Activated naive CD8-positive, alpha-beta T cell treated with anti-CD3 and anti-CD28 coated beads, Interleukin-2, amount 50 U/mL, for 16 hours (primary cell): ENCODE measurements at places on chromosomes 1 and 21.

- no peak for DNase-seq
Measured at GRCh38 chr1:243397613-243398321, 141.9 kb downstream of the SDCCAG8 start.

DNA sequence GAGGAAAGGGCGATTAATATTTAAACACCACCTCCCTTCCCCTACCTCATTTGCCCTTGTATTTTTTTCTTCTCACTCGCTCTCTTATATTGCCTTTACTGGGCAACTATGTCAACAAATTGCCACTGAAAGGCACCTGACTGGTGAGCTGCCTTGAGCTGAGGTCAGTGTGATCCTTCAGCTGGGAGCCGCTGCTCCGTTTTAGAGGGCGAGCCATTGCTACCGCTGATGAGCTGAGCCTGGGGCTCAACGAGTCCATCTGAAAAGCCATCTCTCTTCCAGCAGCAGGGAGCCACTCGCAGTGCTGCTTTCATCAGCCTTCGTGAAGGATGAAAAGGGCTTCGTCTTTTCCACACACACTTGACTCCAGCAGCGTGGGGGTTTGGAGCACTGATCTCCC lies 108.0 kb upstream of the KIF26B start:
- DNase-seq: no peak

GRCh38 chr1:53765657-53766056 lies 26.7 kb upstream of the GLIS1 start:
- no peak for DNase-seq

- no peak for DNase-seq
Measured at GRCh38 chr1:205421798-205422197, at the start of gene LEMD1. Gene LEMD1 (minus strand): TSS chr1:205422056. CDS start chr1:205420536, 1,520 bp downstream.

DNA sequence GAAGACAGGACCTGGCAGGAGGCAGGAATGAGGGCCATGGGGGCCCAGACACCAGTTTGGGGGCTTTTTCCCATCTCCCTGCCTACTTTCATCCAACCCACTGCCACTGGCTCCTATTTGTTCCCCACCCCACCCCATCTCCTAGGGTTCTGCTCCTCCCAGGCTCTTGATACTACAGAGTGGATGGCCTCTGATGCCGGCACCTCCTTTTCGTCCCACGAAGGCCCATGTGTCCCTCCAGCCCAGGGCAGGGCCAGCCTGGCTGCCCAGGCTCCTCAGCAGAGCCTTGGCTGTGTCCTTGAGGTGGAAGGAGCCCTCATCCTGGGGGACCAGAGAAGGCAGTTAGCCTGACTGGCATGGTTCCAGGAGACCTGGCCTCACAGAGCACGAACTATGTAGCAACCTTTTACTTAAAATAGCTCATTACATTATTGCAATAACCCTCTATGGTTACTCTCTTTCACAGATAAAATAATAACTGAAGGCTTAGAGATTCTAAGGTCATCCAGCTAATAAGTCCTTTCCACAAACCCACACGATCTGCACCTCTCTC lies 3.5 kb downstream of the POMGNT1 start:
- DNase-seq: no peak

DNA sequence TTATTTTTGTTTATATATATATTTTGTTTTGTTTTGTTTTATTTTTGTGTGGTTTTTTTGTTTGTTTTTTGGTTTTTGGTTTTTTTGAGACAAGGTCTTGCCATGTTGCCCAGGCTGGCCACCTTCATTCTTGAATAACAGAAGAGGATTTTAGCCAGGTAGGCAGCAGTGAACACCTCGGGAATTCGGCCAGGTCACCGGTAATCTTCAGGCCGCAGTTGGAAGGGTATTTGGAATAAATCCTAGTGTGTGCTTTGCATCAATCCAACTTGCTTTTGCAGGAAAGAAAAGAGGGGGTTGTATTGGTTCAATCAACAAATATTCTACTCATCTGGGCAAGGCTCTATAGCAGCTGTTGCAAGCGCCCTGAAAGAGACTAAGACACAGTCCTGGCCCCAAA lies 53.9 kb downstream of the MT1HL1 start:
- DNase-seq: no peak

GRCh38 chr1:246640747-246641146 lies 74.5 kb downstream of the CNST start:
- DNase-seq: no peak
